ENCODE measurements at places on chromosomes 11 and 22. TPM values are rescaled to one million over a fixed set of nuclear protein-coding genes. Genes with fewer than 3 reads are reported as not detected.

The CNIH2 gene
- total RNA-seq, result 0.86 TPM

The ISX gene
- not detected for total RNA-seq

DNA sequence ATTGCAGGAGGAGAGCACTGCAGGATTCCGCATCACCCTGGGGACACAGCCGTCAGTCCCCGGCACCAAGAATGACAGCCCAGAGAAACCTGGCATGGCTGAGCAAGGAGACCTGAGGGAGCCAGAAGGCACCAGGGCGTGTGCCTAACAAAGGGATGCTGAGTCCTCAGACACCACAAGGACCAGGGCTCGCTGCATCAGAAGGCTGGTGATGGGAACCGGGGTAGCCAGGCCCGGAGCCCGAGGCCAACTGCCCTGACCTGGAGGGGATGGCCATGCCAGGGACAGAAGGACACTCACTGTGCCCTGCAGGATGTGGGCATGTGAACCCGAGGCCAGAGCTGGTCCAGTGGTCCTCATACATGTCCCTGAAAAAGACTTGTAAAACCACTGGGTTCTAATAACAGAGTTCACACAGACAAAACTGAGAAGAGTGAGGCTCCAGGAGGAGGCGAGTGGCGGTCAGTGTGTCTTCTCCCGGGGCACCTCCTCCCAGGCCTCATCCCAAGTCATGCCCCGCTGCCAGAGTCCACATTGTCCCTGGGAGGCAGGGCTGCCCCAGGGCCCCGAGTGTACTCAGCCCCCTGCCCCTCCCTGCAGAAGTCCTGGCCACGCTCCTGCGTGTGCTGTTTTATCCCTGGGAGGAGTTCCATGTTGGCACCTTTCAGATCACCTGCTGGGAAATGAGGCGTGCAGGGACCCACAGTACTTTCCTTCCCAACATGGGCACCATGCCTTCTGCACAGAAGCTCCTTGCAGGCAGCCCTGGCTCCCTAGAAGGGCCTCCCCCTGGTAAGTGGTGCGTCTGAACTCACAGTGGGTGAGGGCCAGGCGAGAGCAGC is 42.5 kb downstream of the TBX1 start:
- DNase-seq, result no peak

DNA sequence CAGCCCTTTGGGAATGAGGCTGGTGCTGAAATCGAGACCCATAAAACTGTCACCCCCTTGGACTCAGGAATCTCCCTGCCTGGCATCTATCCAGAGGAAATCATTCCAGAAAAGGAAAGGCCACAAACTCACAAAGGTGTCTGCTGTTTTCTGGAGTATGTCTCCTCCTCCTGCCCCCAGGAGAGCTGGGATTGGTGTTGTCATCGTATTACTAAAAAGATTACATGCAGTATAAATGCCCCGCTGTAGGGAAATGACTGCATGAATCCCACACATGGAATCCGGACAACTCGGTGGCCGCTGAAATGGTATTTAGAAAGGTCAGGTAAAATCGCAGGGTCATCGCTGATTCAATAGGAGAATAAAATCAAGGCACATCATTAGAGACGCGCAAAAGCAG is 18.9 kb upstream of the RFPL3 start:
- DNase-seq, result no peak

DNA sequence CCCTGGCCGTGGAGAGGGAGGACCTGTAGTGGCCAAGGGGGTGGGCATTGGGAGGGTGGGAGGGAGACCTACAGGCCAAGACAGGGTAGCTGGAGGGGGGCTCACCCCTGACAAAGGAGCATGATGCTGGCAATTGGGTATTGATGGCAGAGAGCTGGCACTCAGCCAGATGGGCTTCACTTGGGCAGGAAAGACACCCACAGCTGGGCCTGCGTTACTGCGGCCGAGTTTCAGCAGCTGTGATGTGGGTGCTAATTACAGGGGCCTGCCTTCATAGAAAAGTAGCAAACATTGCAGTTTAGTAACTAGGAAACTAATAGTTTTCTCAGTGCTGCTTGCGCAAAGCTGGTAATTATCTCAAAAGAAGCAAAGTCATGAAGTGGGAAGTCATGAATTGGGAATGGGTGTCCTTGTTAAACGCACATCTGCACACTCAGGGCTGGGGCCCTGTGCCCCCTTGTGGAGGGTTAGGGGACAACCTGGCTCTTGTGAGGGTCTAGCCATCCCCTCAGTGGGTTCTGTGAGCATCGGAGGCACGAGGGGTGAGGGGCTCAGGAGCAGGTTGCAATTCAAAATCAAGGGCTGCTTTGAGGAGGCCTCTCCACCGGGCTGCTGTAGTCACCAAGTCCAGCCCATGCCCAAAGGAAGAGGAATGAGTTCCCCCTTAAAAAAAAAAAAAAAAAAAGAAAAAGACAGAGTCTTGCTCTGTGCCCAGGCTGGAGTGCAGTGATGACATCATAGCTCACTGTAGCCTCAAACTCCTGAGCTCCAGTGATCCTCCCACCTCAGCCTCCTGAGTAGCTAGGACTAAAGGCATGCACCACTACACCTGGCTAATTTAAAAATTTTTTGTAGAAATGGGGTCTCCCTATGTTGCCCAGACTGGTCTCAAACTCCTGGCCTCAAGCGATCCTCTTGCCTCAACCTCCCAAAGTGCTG is 24.4 kb upstream of the TXNRD2 start:
- DNase-seq, result no peak

DNA sequence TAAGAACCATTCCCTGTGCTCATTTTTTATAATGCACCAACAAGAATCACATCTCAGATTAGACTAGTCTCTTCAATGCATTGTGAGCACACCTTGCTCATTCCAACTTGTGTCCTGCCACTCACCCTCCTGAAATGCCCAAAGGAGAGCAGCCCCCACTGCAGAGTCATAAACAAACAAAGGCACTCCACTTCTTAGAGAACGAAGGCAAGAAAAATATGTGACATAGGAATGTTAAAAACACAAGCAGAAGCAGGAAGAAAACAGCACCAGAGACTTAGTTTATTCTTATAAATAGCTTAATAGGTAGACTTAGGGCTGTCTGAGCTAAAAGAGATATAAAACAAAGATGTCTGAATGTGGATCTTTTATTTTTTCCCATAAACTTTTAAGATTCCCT is 57.2 kb downstream of the GUCY1A2 start:
- DNase-seq, result no peak

The PAFAH1B2 gene
- 108 TPM for total RNA-seq

The JAML gene
- total RNA-seq, result not detected

DNA sequence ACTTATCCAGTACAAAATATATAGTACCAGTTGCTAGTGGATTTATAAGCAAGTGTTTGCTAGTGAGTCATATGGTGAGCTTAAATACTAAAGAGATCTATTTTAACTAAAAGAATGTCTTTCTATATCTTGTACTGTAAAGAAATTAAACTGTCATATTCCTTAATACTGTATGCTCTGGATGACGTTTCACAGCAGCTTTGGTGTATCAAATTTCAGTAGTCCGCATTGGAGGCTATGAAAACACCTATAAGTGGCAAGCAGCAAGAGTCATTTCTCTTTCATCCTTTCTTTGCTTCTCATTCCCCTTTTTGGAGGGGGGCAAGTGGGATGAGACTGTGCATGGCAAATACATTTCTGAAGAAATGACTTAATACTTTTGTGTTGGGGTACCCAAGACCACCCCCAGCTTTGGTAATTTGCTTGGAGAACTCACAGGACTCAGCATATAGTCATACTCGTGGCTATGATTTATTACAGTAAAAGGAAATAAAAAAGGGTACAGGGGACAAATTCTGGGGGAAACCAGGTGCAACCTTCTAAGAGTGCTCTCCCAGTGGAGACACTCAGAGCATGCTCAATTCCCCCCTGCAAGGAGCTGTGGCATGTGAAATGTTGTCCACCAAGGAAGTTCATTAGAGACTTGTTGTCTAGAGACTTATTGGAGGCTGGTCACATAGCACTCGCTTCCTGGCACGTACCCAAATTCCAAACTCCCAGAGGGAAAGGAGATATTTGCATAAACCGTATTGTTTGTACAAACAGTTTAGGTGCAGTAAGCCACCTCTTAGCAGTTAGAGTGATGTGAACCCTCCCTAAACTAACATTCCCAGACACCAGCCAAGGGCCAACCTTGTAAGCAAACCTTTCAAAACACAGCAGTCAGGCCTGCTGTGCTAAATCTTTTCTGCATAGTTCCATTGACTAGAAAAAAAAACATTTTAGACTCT is 210.8 kb downstream of the PGR start:
- DNase-seq, result peak; percentile 38

DNA sequence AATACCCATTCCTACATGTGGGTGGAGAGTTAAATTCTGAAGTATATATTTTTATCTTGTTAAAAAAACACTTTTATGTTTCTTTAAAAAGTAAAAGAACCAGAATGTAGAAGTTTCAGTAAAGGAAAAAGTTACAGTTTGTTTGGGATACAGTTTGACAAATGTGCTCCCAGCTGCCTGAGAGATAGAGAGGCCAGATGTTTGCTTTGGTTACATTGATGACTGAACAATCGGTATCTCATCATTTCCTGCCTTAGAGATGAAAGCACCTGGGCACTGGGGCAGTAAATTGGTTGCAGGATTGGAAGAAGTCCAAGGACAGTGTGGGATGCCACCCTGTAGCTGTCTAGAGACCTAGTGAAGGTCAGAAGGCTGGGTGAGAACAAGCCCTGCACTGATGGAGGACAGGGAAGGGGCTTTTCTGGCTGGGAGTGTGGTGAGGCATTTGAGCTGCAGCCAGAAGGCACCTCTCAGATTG is 16.6 kb downstream of the MED15 start:
- peak; percentile 54 for DNase-seq

- peak; percentile 31 for DNase-seq
Observed at GRCh38 chr11:127003260-127003981, 2.9 kb upstream of the KIRREL3 start.

Measured in LHCN-M2 (cell line).